Stimulated activated CD4-positive, alpha-beta T cell treated with anti-CD3 and anti-CD28 coated beads, Interleukin-1b, Interleukin-23, amount 100 ng/mL, for 48 hours (primary cell): ENCODE measurements at places on chromosomes 3 and 15.

DNA sequence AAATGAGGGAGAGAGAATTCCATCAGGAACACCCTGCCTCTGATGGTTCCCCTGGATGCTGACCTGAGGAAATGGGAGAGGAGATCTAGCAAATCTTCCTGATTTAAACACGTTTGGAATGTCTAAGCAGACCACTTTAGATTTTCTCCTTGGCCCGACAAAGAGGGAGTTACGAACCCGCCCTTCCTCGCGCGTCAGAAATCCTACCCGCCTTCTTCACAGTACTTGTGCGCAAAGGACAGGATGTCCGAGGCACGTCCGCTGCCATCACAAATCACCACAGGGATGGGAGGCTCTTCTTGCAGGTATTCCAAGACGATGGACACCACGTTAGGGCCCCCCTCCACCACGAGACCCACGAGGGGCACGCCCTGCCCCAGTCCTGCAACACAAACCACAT lies 38.6 kb downstream of the TRPM1 start:
- no peak for DNase-seq

GRCh38 chr3:192128922-192129321 lies 598.4 kb downstream of the FGF12 start:
- no peak for DNase-seq

GRCh38 chr3:2274526-2274925 lies 175.9 kb downstream of the CNTN4 start:
- DNase-seq = no peak

GRCh38 chr3:195209847-195210265 lies 61.1 kb downstream of the XXYLT1 start:
- DNase-seq = no peak

- DNase-seq = no peak
These were observed 38.0 kb downstream of the FEM1B start for GRCh38 chr15:68315495-68316031.

DNA sequence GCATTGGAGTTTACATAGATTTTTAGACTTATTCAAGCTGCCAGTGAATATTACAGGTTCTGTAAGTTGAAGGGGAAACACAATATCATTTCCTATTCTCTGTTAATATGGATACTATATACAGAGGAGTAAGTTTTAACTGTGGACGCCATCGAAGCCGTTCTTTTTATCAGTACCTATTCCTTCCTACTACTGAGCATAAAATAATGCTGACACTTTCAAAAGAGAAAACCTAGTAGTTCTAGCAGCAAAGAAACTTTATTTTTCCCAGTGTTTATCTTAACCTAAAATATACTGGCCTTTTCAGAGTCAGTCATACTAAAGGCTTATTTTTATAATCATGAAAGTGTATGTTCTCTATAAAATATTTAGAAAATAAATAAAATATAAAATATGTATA lies 14.2 kb downstream of the LRRC31 start:
- DNase-seq = no peak

DNA sequence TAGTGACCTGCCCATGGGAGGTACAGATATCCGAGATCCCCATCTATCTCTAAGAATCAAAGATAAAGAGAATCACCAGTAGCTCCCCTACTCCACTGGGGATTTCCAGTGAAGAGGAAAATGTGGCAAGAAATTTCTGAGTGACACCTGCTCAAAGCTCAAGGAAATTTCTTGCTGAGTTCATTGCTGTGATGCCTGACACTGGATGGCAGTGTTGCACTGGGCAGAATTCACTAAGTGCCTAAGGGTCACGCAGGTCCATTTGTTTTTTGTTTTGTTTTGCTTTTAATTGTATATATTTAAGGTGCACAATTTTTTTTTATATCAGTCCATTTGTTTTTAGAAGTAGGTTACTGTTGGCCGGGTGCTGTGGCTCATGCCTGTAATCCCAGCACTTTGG lies 109.5 kb upstream of the KCNAB1 start:
- no peak for DNase-seq

- DNase-seq = no peak
These were observed 108.4 kb downstream of the SERPINI1 start for GRCh38 chr3:167843886-167844285.

GRCh38 chr3:59052803-59053411 lies 3.1 kb upstream of the CFAP20DC start:
- DNase-seq = no peak

GRCh38 chr15:97194750-97195149 lies 765.8 kb upstream of the ARRDC4 start:
- DNase-seq = no peak

GRCh38 chr3:111864821-111865656 lies 6.0 kb downstream of the PHLDB2 start:
- DNase-seq = no peak

- no peak for DNase-seq
These were observed 378.7 kb upstream of the TGFBR2 start for GRCh38 chr3:30227571-30228301.

GRCh38 chr3:10383850-10384248 lies 62.9 kb upstream of the SEC13 start:
- no peak for DNase-seq

DNA sequence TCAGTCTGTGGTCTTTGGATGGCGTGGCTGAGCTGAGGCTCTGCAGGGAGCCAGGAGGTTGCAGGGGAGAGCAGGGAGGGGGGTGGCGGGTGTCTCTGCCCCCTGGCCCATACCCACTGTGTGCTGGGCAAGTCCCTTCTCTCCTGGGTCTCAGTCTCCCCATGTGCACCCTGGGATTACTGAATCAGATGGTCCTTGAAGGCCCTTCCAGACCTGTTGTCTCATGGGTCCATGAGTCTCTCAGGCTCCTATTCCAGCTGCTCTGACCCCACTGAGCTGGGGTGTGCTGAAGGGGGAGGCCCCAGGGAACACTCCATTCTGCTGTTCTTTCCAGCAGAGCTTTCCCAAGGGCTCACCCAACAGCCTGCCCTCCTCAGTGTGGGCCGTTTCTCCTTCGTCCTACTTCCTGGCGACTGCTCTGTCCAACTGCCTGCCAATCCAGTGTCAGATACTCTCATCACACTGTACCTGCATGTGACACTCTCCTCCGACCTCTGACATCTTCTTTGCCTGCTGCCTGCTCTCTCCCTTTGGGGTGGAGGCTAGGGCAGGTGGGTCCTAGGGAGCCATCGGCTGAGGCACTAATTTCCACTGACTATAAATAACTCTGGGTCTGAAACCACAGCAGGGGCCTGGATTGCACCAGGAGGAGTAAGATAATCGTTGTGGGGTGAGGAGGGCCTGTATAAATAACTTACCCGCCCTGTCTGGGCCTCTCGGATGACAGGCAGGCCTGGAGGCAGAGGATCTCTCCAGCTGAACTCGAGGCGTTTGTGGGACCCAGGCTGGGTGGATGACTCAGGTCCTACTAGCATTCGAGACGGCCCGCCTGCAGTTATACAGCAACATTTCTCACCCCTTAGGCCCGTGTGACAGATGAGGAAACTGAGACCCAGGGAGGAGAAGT lies 67.1 kb downstream of the ATP2B2 start:
- peak; percentile 22 for DNase-seq

DNA sequence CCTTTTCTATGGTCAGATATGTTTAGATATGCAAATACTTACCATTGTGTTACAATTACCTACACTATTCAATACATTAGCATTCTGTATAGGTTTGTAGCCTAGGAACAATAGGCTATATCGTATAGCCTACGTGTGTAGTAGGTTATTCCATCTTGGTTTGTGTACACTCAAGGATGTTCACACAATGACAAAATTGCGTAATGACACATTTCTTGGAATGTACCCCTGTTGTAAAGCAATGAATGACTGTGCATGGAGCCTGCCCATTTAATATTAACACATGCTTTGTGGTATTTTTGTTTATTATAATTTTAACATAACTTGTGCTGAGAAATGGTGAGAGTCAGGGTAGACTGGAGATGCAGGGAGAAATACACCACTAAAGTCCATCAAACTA lies 154.9 kb downstream of the LEKR1 start:
- no peak for DNase-seq

- no peak for DNase-seq
These were observed 213.3 kb downstream of the SLC9A9 start for GRCh38 chr3:143634991-143635390.

DNA sequence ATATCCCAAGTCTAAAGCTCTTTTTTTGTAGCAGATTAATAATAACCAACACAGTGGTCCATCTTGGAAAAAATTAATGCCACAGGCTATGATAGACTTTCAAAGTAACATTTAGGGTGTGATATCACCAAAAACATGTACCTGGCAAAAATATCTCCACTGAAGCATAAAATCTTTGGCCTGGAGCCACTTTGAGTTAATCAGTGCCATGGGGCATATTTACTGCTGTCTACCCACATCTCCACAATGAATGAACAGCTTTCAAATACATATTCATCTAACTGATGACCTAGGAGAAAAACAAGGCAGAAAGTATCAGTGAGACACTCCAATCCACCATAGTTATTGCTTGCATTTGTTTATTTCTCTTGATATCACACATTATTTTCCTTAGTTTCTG lies 296.0 kb upstream of the MDFIC2 start:
- DNase-seq = no peak

DNA sequence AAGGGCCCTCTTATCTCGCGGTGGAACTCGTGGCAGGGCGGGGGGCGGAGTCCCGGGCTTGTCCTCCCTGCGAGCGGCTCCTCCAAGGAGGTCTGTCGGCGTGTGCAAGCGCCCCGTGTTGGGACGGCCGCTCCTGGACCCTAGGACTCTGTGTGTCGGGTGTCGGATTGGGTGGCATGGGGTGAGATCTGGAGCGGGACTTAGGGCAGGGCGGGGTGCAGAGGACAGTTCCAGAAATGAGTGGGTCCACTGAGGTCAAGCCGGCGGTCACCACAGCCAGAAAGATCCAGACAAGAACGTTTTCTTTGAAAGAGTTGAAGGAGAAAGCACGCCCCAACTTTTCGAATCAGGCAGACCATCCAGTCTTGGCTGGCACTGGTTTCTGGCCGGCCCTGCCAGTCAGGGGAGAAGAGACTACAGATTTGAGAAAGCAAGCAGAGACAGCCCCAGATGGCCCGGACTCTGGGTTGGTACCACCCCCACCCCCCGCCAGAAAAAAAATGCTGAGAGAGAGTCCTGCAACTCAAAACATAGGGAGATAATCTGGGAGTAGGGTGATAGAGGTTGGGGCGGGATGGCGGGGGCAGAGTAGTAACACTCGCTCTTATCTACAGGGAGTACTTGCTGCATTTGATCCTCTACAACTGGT lies 784 bp upstream of the CISH start:
- DNase-seq = no peak

DNA sequence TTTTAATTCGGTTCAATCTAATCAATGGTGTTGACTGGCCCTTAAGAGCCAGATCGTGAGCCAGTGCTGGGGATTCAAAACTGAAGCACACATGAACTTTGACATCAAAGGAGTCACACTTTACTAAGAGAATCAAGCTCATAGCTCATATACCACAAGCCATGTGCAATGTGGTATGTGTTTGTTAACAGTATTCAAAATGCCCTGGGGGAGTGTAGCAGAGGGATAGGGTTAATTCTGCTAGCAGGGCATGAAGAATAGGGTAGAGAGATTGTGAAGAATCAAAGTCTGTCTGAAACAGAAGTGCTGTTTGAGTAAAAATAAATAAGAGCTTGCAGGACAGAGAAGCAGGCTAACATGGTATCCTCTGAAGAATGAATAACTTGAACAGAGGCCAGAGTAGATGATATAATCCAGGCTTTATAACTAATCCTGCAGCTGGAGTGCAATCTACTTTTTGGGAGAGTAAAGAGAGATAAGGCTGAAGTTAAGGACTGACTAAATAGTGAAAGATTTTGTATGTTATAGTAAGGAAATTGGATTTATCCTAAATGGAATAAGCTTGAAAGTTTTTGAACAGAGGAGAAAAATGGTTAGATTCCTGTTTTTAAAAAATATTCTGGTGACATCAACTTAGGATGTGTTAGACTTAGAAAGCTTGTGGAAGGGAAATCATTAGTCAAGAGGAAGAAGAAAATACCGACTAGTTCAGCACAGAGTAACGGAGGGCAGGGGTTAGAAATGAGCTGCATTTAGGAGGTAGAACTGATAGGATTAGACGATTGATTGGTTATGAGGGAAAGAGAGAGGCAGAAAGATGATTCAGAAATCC lies 292.0 kb downstream of the NFKBIZ start:
- no peak for DNase-seq

DNA sequence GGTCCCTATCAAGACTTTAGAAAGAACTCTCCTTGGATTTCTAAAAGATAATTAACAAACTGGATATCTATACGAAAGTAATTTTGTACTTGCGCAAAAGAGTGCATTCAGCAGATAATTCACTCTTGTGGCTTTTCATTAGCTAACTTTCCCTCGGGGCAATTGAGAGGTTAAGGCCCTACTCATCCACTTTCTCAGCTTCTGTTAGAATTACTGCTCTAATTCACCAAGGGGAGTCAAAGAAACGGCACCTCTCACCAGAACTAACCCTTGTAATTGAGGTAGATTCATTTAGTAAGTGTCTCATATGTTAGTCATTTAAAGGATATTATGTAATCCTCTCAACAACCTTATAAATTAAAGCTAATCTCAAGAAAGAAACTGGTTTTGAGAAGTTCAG lies 22.5 kb upstream of the MB21D2 start:
- no peak for DNase-seq

DNA sequence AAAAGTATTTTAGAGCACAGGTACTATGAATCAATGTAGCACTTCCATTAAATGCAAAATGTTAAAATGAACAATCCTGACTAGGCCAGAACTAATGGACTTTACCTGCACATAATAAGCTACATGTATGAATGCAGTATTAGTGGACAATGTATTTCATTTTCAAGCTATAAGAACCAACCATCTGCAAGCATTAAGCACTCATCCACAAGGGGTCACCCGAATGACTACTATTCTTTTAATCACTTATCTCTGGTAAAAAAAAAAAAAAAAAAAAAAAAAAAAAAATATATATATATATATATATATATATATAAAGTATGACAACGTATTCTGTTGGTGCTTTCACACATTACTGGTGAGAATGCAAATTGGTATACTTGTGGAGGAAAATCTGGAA lies 7.2 kb downstream of the HERC1 start:
- no peak for DNase-seq

GRCh38 chr3:170992854-170993253 lies 33.7 kb downstream of the SLC2A2 start:
- no peak for DNase-seq

DNA sequence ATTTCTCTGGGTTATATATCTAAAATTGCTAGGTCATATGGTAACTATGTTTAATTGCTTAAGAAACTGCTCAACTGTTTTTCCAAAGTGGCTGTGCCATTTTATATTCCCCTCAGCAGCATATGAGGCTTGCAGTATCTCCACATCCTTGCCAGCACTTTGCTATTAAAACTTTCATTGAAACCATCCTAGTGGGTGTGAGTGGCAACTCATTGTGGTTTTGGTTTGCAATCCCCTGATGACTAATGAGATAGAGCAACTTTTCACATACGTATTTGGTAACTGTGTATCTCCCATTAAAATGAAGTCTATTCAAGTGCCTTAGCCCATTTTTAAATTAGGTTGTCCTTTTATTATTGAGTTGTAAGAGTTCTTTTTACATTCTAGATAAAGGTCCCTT lies 17.3 kb downstream of the KPNA1 start:
- peak; percentile 30 for DNase-seq
